ENCODE measurements at places on chromosomes 7 and 10. TPM values are rescaled to one million over a fixed set of nuclear protein-coding genes. Genes with fewer than 3 reads are reported as not detected.

GRCh38 chr7:77386165-77386822, 29.9 kb downstream of the GSAP start:
- DNase-seq, result no peak

DNA sequence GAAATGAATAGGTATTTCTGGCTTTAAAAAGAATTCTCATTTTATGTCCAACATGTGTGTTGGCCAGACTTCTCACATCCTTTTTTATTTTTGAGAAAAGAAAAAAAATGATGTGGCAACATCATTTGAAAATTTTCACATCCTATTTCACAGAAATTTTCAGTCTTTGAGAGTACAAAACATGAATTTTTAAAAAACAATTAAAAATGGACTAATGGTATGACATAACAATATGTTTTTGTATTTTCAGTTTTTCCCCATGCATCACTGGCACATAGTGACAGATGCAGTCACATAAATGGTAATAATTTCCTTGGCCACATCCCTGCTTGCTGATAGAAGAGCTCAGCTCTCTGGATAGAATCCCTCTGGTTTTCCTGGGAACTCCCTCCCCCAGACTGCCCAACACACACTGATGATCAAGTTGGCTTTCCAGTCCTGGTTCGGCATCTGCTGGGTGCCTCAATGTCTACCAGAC, 188.5 kb upstream of the AGR3 start:
- DNase-seq, result no peak

DNA sequence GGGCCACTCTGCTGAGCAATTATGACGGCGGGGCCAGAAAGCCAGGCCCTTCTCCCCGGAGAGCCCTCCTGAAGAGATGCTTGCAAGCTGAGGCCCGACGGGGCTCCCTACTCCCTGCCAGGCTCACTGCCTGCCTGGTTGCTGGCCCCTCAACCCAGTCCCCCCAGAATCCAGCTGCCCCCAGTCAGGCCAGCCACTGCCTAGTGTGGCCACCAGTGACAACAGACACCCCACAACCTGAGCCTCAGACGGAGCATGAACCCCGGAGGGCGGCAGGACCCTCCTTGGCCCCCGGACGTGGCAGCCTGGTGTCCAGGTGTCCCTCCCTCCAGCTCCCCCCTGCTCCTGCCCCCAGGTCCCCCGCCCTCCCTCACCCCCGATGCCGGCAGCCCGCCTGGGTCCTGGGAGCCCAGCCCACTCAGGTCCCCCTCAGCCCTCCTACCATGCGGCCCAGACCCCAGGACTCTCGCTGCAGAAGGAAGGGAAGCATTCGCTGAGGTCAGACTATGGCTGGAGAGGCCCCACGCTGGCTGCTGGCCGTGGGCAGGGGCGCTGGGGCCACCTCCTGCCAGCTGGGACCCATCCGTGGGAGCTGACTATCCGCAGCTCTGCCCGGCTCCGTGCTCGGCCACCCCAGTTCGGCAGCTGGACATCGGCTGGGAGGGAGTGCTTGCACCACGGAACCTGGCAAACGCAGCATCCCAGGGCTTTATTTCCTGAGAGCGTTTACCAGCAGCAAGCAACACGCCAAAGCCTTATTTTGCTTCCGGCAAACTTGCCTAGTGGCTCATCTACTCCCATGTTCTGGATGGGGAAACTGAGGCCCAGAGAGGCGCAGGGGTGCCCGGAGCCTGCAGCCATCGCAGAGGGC, 89.8 kb downstream of the UNCX start:
- DNase-seq, result no peak

DNA sequence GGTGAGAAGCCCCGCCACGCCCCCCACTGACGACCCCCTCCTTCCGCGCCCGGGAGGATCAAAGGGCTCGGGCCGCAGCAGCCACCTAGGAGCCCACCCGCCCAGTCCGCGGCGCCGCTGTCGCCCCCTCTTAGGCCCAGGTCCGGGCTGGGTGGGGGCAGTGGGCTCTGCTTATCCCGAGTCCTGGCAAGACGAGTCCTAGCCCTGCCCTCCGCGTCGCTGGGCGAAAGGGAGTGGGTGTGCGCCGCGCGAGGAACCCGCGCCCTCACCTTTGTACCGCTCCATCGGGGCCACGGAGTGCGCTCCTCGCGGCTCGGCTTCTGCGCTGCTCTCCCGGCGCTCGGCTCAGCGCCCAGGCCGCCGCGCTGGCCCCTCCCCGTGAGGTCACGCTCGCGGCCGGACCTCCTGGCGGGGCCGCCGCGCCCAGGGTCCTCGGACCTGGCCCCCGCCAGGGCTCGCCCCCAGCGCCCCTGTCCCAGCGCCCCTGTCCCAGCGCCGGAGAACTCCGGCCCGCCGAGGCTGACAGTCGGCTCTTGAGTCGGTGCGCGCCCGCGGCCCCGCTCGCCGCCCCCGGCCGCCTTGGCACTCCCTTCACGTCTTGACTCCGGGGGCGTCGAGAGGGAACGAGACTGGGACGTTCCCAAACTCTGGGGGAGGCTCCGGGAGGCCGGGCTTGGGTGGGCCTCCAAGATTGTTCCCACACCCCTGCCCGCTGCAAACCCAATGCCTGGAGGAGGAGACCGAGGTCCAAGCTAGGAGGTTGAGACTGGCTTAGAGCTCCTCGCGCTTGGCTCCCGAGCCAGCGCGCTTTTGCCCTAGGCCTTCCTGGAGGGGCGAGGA, at the start of gene AFAP1L2:
TSS of gene AFAP1L2 (minus strand) at position 332 of the 840 bp plus-strand sequence. CDS start at position 285, 47 bp downstream.
- DNase-seq, result no peak

DNAJB9 gene
- total RNA-seq, result 41.2 TPM

NPTX2 gene
- 0.20 TPM for total RNA-seq

DNA sequence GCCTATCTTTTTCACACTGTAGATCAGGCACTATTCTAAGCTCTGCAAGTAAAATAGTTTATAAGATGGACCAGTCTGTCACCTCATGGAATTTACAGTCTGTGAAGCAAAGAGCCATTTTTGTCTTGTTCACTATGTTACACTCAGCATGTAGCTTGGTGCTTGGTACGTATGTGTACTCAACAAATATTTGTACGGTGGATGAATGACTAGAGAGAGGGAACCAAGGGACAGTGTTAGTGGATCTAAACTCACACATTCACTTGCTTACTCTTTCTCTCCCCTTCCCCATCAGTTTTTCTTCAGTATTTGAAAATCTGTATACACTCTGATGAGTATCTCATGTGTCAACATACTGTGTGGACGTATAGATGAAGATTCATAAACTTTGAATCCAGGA, 45.9 kb downstream of the PTF1A start:
- no peak for DNase-seq

DNA sequence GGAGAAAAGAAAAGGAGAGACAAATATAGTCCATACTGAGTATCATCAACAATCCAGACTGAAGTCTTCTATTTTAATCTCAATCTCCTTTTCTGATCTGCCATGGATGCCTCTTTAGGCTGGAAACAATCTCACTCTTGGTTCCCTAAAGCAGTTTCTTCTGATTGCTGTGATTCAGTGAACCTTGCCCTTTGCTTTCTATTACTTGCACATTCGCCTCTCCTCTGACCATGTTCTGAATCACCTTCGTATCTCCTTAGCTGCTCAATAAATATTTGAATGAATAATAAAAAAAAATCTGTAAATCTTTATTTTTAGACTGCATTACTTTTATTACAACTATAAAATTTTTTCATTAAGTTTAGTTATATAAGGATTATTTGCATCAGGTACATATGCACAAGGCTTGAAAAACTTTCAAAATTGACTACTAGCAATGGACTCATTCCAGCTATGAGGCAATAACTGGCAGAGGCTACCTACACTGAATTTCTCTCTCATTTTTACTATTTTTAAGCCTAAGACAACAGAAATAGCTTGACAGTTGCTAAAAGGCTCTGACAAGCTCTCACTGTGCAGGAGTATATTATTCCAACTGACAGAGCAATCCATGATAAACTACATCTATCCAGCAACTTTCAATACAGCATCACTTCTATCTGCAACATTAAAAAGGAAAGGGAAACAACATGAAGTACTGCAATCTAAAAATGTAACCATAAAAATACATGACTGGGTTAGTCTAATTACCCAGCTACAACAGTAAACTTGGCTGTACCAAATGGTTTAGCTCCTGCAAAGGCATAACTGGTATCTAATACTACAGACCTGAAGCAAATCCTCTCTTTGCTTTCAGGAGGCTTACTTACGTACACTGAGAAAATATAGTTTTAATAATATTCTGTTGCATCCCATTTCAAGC, 25.6 kb downstream of the TM9SF3 start:
- DNase-seq, result no peak

PTF1A gene
- total RNA-seq, result not detected

DNA sequence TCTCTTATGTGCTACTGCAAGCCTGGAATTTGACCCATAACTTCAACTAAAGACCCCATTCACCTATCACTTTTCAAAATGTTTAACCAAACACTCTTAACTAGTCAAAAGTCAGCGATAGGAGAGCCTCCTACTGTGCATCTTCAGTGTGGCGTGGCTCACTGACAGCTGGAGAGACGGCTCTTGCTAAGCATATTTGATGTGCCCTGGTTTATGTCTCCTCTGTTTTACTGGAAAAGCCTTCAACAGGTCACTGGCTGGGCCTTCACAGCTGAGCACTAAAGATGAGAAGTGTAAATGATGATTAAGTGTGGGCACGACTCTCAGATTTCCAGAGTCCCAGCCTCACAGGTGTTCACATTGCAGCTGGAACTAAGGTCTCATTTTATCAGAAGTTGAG, 472.1 kb downstream of the SEMA3D start:
- DNase-seq, result no peak
